Stimulated activated CD4-positive, alpha-beta T cell treated with anti-CD3 and anti-CD28 coated beads, Interleukin-2, amount 100 ng/mL, for 24 hours (primary cell): ENCODE measurements at places on chromosomes 16 and 17.

GRCh38 chr17:42111265-42111636 is 1.3 kb downstream of the DHX58 start:
- DNase-seq = no peak

DNA sequence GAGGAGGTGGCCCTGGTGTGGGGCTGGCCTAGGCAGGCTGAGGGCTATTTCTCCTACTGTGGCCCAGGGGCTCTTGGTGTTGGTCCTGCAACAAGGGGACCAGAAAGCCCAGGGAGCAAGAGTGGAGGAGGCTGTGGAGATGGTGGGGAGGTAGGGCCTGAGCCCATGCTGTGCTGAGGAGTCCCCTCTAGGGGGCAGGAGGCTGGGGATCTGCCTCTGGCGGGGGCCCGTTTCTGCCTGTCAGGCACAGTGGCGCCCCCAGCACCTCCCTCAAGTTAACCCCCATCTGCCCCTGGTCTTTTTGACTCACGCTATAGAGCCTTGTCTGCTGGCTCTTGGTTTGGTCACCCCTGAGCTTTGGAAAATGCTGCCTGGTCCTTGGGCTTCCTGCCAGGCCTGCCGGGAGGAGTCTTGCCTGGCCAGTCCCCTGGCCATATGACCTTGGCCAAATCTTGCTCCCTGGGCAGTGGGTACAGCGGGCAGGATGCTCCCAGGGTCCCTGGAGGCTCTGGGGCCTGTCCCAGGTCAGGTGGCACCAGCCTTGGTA is 5.9 kb downstream of the BAIAP2 start:
- peak; percentile 41 for DNase-seq

GRCh38 chr16:81004646-81005353 is 1.9 kb downstream of the CMC2 start:
- peak; percentile 34 for DNase-seq

- DNase-seq = no peak
Observed at GRCh38 chr17:3729881-3730280, 6.2 kb downstream of the HASPIN start.

GRCh38 chr16:86128246-86128645 is 229.3 kb downstream of the IRF8 start:
- no peak for DNase-seq

- DNase-seq = no peak
Observed at GRCh38 chr17:57502811-57503241, 242.3 kb downstream of the CCDC182 start.

- no peak for DNase-seq
Observed at GRCh38 chr17:17180141-17180603, 26.0 kb downstream of the PLD6 start.
